ENCODE measurements at places on chromosomes 3 and 15.

- no peak for DNase-seq
Measured at GRCh38 chr15:90547540-90547939, 17.8 kb downstream of the CRTC3 start.

- no peak for DNase-seq
Measured at GRCh38 chr3:131705099-131705498, 202.3 kb upstream of the MRPL3 start.

DNA sequence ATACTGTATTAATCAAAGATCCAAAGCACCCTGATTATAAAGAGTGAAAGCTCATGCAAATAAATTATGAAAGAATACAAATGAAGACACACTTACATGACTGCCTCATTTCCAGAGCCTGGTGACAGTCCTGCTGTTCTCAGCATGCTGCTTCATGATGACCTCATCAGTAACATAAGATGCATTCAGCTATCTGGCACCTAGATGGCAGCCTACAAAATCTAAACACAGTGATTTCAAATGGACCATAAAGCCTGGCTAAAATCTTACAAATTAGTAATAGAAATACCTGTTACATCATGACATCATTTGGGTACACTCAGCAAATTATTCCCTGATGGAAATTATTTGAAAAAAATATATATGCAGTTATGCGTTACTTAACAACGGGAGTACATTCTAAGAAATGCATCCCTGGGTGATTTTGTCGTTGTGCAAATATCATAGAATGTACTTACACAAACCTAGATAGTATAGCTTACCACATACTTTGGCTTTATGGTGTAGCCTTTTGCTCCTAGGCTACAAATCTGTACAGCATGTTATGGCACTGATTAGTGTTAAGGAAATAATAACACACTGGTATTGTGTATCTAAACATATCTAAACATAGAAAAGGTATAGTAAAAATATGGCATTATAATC is 207.2 kb downstream of the EPHA3 start:
- no peak for DNase-seq

DNA sequence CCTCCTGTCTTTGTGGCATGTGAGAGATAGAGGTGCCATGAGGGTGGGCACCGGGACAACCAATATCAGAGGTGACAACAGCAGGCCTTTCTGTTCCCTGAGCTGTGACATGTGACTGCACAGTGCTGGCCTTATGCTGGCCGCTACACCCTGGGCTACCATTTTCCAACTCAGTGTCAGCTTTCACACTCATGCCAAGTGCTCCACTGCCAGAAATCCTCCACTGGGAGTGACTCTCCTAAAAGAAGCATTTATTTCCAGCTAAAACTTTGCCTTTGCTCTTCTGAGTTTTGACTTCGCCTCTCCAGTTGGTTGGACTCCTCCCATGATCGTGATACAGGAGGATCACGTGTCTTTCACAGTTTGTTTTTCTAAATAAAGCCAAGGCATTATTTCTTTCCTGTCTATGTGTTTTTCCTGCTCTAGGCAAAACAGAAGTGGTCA is 31.4 kb downstream of the CA12 start:
- no peak for DNase-seq

GRCh38 chr3:162626172-162626571 is 1129.6 kb downstream of the OTOL1 start:
- no peak for DNase-seq

DNA sequence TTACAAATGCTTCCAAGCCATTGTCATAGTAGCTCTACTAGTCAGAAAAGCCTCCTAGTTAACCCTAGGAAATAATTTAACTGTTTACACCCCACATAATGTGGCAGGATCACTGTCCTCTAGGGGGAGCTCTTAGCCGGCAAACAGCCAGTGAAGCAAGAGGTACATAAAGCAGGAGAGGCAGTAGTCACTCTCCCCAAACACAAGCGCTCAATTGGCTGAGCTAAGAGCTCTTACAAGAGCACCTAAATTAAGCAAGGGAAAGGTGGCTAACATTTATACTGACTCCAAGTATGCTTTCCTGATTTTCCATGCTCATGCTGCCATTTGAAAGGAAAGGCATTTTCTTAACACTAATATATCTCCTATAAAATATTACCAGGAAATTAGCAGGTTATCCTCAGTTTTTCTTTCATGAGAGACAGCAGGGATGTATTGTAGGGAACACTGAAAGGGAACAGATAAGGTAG is 37.6 kb downstream of the NCEH1 start:
- DNase-seq = peak; percentile 68

DNA sequence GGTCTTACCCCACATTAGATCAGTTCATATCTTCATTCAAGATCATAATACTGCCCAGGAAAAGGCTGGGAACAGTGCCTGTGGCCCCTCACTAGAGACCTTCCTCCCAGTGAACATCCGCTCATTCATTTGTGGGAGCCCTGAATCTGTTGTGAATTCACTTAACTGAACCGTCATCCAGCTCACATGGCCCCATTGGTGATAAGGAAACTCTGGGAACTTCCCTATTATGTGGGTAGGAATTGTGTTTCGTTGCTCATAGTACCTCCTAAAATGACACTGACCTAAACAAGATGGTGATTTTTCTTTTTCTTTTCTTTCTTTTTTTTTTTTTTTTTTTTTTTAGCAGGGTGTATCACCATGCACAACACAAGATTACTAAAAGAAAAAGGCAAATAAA is 6.8 kb upstream of the MESP2 start:
- no peak for DNase-seq

- DNase-seq = no peak
Measured at GRCh38 chr3:31010491-31010890, 116.0 kb upstream of the GADL1 start.

DNA sequence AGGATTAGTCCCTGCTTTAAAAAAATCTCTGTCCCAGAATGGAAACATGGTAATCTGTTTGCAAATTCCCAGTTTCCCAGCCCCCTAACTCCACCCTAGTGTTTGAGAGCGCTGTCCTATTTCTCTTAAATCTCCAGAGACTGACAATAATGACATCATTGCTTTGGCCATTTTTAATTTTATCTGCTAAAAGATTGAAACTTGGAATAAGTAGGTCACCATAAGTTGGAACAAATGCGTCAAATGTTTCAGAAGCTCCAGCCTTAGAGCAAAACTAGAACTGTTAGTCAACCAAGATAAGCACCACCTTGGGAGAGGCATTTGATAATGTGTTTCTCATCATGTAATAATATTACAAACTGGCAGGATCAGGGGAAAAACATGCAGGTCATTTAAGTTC is 25.7 kb upstream of the MB21D2 start:
- DNase-seq = no peak

- no peak for DNase-seq
Measured at GRCh38 chr3:33942483-33943150, 144.2 kb downstream of the PDCD6IP start.

Measured in Panc1 (cell line).